Endodermal cell (in vitro differentiated cells): ENCODE measurements at places on chromosomes 2 and 18. TPM values are rescaled to one million over a fixed set of nuclear protein-coding genes. Genes with fewer than 3 reads are reported as not detected.

MORN2 gene
- 13.7 and 23.0 TPM in 2 replicates for total RNA-seq

NLRC4 gene
- total RNA-seq = not detected in 2 replicates

MALL gene
- total RNA-seq = 5.0 and 5.2 TPM in 2 replicates

DHX57 gene
- 35.4 and 38.2 TPM in 2 replicates for total RNA-seq

IL1R1 gene
- 3.0 and 3.8 TPM in 2 replicates for total RNA-seq

- no peak for DNase-seq
These were observed 31.5 kb upstream of the HAAO start for GRCh38 chr2:42823744-42824453.

DNA sequence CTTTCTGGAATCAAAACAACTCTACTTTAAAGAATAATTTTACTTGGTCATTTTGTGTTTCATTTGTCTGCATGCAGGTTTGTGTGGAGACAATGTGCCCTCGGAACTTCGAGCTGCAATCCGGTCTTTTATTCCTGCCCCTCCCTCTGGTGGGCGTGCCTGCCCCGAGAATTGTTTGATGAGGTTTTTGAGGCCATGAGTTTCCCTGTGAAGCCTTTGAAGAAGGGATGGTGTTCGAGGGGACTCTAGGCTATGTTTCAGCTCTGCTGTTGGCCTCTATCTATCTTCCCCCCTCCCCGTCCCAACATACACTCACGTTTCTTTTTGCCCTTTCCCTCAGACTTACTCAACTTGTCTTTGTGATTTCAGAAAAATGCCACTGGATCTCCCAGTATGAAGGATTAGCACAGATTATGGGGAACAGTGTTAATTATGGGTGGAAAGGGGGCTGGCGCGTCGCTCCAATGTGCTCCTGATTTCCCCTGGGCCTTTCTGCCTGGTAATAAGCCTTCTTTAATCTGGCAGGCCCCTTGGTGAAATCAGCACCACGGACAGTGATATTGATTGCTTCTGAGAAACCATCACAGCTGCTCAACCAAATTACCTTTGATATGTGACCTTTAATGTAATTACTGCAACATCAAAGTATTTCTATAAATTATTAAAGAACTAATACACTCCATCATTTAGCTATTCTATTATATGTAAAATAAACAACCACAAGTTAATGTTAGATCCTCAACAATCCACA lies 82.2 kb downstream of the CELF4 start:
- peak; percentile 82 for DNase-seq
